Activated CD8-positive, alpha-beta memory T cell treated with anti-CD3 and anti-CD28 coated beads for 1 hour (primary cell): ENCODE measurements at places on chromosomes 2 and 18.
A peak's percentile ranks its signal among the peaks of the same experiment; 100 is the strongest.

DNA sequence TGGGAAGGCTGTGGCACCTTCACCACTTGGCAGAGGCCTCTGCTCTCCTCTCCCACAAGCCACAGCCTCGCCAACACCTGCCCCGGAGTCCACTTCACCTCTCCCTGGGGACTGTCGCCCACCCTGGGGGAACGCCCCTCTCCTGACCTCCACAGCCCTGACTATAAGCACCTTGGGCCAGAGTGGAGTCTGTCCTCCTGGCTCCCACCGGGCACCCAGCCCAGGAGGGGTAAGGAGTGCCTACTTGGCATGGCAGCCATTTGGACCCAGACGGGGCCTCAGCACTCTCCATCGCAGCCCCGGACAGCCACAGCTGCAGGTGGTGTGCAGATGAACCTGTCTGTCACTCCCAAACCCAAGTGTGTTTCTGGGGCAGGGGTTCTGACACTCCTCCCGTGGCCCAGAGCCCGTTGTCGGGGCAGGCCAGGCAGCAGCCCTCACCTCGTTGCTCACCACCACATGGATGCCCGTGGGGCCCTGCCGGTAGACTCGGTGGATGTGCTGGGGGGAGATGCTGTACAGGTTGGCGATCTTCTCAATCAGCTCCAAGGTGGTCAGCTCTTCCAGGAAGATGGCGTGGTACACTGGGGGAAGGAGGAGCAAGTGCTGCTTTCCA, 53.5 kb downstream of the TFCP2L1 start:
- DNase-seq, result no peak

- no peak for DNase-seq
These were observed 27.2 kb downstream of the TNS1 start for GRCh38 chr2:217975626-217976025.

GRCh38 chr18:3620146-3621119, 170.5 kb downstream of the TGIF1 start:
- no peak for DNase-seq

GRCh38 chr2:131027566-131028528, 65.4 kb downstream of the FAM168B start:
- DNase-seq, result no peak

- peak; percentile 38 for DNase-seq
These were observed 48.8 kb downstream of the ADNP2 start for GRCh38 chr18:80157708-80158343.
